ENCODE measurements at places on chromosomes 11 and 22. TPM values are rescaled to one million over a fixed set of nuclear protein-coding genes. Genes with fewer than 3 reads are reported as not detected.

The GPR83 gene
- total RNA-seq: not detected

The OR2AG1 gene
- not detected for total RNA-seq

The TEX54 gene
- total RNA-seq: not detected

The AP5B1 gene
- 20.0 TPM for total RNA-seq

The CCDC89 gene
- 7.0 TPM for total RNA-seq

The MMP13 gene
- total RNA-seq: not detected

The OAF gene
- total RNA-seq: 9.9 TPM

The GDPD4 gene
- not detected for total RNA-seq

The VSIG2 gene
- total RNA-seq: under 0.01 TPM

The APOL3 gene
- total RNA-seq: not detected

The ESRRA gene
- total RNA-seq: 23.9 TPM

The MN1 gene
- total RNA-seq: 32.0 TPM

The DRD4 gene
- total RNA-seq: not detected

The PHOX2A gene
- total RNA-seq: 0.39 TPM

The SCN4B gene
- total RNA-seq: 0.43 TPM

The TIRAP gene
- 7.1 TPM for total RNA-seq

The OR8G1 gene
- not detected for total RNA-seq

The BARX2 gene
- total RNA-seq: not detected

The UPK3A gene
- total RNA-seq: not detected

The APOA5 gene
- total RNA-seq: not detected

The RPS13 gene
- total RNA-seq: 970 TPM

The SORL1 gene
- not detected for total RNA-seq

The ELMOD1 gene
- total RNA-seq: not detected

The ART1 gene
- total RNA-seq: not detected

The NLRX1 gene
- total RNA-seq: 32.3 TPM

The HBE1 gene
- 0.39 TPM for total RNA-seq

The OR51B5 gene
- not detected for total RNA-seq

The SNX15 gene
- 14.1 TPM for total RNA-seq

The KCTD14 gene
- total RNA-seq: 7.9 TPM

The ADAMTS8 gene
- total RNA-seq: not detected

The SERHL2 gene
- total RNA-seq: 4.8 TPM

The SCUBE2 gene
- 1.6 TPM for total RNA-seq

The CCDC116 gene
- total RNA-seq: 0.11 TPM

The RFPL1 gene
- total RNA-seq: not detected

The OR8A1 gene
- not detected for total RNA-seq

The ST14 gene
- 0.11 TPM for total RNA-seq

The MIF gene
- 316 TPM for total RNA-seq

The CHADL gene
- 1.2 TPM for total RNA-seq

The GRM5 gene
- not detected for total RNA-seq

The EFCAB6 gene
- 2.5 TPM for total RNA-seq

The INCENP gene
- 27.8 TPM for total RNA-seq

The ATXN10 gene
- total RNA-seq: 101 TPM

The SUSD2 gene
- total RNA-seq: 2.0 TPM

The AHNAK gene
- total RNA-seq: 1,365 TPM

The GPR137 gene
- 20.0 TPM for total RNA-seq

The MUC5AC gene
- under 0.01 TPM for total RNA-seq

The PPP6R3 gene
- total RNA-seq: 131 TPM

The DHCR7 gene
- total RNA-seq: 5.1 TPM

The AASDHPPT gene
- 76.6 TPM for total RNA-seq

The GGTLC2 gene
- total RNA-seq: 1.5 TPM

The B3GAT1 gene
- not detected for total RNA-seq

The PICK1 gene
- total RNA-seq: 26.4 TPM

The ADORA2A gene
- total RNA-seq: 3.1 TPM

The NCR3LG1 gene
- total RNA-seq: 1.4 TPM

The BBOX1 gene
- not detected for total RNA-seq

The C11orf16 gene
- not detected for total RNA-seq

The LMO1 gene
- not detected for total RNA-seq

The GRAP2 gene
- total RNA-seq: not detected
